ENCODE measurements at places on chromosomes 11 and 22.

DNA sequence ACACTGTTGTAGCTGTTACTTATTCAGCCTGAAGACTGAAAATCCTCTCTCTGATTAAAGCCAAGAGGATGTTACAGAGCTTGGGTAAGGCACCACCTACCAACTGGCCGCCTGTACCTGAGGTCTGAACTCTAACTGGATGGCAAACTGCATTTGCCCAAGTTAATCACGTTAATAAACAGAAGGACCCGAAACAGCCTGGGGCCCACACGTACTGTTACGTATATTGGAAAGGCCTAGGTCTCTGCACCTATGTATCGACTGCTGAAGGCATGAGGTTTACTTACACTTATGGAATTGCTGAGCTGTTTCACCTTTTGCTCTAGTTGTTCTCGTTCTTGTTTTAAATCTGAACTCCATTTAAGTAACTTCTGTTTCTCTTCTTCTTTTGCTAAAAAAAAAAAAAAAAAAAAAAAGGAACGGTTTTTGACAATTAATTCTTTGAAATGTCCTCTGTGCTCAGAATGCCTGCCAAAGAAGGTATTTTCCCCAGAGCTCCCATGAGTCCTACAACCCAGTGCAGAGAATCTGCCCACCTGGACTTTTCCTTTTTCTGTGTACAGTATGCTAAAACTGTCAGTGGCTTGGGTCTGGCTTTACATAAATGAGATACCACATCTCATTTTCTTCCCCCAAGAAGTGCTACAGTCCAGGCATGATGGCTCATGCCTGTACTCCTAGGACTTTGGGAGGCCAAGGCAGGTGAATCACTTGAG is 13.1 kb downstream of the LARGE2 start:
- no peak for DNase-seq

DNA sequence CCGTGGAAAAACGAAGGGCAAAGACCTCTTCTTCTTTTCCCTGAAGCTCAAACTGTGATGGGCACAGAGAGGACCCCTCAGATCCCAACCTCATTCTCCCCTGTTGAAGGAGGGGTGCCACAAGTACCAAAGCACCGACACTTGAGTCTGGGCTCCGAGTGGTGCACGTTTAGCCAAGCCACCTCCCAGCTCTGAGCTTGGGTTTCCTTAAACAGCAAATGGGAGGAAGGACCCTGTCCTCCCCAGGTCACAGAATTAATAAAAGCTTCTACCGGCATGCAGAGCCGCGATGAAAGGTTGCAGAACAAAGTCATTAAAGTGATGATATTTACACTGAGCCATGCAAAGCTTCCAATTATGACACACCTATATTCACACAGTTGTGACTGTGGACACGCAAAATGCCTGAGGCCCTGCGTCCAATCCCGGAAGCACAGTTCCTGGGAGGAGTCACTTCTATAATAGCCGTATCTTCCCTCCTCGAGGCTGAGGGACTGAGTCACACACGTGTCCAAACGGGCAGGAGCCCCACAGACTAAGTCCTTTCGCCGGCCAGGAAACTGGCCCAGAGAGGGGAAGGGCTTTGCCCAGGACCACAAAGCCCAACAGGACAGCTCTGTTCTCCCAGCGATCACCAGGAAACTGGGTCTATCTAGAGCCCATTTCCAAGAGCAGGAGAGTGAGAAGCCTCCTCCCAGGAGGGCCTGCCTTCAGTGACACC is 922 bp upstream of the CSNK1E start:
- DNase-seq = no peak

- DNase-seq = no peak
Measured at GRCh38 chr11:103051981-103052380, 40.0 kb downstream of the DCUN1D5 start.

- DNase-seq = peak; percentile 48
Measured at GRCh38 chr11:16776711-16777612, 38.5 kb downstream of the C11orf58 start.

DNA sequence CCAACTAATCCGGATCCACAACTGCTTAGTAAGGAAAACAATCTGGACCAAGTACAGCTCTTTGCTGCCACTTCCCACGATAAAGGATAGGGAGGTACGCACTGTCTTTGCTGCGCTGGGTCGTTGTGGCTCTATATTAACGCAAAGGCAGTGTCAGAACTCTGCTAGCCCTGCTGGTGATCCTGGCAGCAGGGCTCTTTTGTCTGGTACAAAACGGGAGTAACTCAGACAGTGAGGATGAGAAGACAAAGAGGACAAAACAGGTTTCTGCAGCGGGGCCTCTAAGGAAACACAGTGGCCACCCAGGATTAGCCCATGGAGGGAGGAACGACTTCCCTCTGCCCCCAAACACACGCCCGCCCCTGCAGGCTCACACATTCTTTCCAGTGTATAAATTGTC is 26.1 kb downstream of the GAL start:
- no peak for DNase-seq

DNA sequence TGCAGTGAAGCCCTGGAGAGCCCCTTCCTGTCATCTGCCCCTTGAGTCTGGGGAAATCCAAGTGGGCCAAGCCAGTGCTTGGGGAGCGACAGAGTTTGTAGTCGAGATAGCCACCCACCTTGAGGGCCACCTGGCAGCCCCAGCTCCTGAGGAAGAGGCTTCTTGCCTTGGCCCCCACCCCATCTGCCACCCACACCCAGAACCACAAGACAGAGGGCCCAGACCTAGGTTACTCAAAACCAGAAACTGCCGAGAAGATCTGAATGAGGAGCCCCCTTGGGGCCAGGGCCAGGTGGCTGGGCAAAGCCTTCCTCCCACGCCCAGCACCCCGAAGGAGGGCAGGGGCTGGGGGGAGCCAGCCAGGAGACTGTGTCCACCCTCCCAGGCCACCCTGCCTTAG is 18.8 kb upstream of the PRR5 start:
- DNase-seq = no peak

GRCh38 chr11:3833449-3833848 is 7.3 kb downstream of the RHOG start:
- DNase-seq = no peak

GRCh38 chr11:10926801-10927211 is 69.0 kb upstream of the ZBED5 start:
- no peak for DNase-seq

DNA sequence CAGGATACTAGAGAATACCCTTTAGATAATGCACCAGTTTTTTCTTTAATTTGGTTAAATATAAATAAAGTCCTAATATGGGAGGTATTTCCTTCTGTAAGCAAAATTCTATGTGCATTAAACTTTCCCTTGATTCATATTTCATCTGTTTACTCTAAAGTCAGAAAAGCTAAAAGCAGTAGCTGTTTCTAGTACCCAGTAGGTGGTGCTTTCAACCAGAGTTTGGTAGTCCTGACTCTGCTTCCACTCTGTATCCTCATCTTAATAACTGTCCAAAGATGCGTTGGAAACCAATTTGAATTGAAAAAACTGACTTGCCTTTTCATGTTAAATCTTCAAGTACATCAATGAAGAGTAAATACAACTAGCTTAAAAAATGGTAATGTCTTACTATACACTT is 1065.2 kb downstream of the JRKL start:
- DNase-seq = no peak

DNA sequence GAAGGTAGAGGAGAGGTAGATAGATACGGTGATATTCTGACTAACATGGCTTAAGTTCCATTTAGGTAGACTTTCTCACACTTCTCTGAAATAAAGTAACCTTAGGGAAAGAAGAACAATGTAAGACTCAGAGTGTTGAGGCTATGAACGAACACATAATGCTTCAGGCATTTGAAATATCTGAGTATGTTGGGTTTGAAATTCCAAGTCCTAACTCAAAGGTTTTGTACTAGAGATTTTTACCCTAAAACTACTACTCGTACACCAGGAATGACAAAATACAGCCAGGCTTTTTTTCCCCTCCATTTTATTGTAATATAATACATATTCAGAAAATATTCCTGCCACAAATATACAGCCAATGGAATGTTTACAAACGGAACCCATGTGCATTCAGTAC is 592.6 kb downstream of the ETS1 start:
- DNase-seq = no peak

GRCh38 chr11:20087118-20087521 is 73.2 kb downstream of the DBX1 start:
- DNase-seq = no peak

DNA sequence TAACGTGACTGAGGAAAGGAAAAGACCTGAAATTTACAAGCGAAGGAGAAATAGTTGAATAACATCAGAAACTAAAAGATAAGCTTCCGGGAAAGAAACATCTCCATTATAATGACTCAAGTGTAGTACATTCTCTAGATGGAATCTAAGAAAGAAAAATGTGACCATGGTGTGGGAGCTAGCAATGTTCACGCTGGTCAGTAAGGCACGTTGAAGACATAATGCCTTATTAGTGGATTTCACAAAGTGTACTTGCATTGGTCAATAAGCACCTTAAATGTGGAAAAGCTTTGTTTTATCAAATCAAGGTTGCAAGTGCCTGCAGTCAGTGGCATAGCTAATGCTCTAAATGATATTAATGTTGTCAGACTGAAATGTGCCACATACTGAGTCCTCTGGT is 2.8 kb upstream of the LARGE1 start:
- no peak for DNase-seq

GRCh38 chr22:40462195-40462984 is 92.0 kb downstream of the SGSM3 start:
- DNase-seq = no peak

- DNase-seq = no peak
Measured at GRCh38 chr22:22480940-22481339, 27.6 kb downstream of the ZNF280B start.

DNA sequence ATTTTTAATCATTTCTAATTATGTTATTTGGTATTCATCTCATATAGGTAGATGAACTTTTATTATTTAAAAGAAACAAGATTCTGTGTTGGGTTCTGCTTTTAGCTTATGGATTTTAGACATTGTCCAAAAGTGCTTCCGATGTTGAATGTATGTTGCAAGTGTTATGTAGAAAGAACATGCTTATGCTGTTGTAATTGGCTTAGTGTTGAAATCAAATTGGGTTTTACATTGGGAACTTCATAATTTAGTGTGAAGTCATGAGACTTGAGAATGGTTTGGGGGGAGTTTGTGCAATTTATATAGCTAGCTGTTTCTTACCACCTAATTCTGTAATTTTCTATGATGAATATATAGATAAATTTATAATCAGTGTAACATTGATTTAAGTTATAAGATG is 3.6 kb downstream of the MTMR3 start:
- no peak for DNase-seq

- DNase-seq = no peak
Measured at GRCh38 chr11:66231561-66231960, 36.9 kb upstream of the RAB1B start.

GRCh38 chr11:77206264-77207018 is 78.4 kb downstream of the MYO7A start:
- DNase-seq = no peak

DNA sequence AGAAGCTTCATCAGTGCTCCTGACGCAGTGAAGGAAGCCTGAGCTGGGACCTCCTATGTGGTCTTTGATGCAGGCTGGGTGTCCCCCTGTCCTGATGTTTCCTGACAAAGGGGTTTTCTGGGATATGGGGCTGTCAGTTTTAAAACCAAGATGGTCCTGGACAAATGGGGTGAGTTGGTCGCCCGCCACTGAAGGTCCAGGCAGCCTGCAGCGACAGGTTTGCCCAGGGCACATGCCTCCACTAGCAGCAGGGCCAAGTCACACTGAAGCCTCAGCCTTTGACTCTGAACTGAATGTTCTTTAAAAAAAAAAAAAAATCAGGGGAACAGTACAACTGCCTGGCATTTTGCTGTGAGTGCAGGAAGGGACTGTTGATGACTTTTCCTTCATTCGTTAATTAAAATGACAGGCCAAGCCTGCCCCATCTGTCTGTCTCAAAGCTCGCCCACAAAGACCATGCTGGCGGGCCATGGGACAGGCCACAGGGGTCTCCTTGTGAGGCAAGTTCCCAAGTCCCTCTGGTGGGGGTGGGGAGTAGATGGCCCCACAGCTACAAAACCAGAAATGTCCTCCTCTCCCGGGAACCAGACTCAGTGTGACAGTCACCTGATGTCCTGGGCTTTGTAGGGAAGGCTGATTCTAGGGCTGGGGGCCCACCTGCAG is 274.8 kb downstream of the CTTN start:
- no peak for DNase-seq

GRCh38 chr11:17388609-17389210 is at the start of gene KCNJ11:
Gene KCNJ11 (minus strand): TSS chr11:17388659. CDS start chr11:17388091, 568 bp downstream.
- DNase-seq = no peak

- no peak for DNase-seq
Measured at GRCh38 chr22:30309951-30310741, 16.6 kb downstream of the TBC1D10A start.
